ENCODE measurements at places on chromosomes 3 and 15.
A peak's percentile ranks its signal among the peaks of the same experiment; 100 is the strongest.

DNA sequence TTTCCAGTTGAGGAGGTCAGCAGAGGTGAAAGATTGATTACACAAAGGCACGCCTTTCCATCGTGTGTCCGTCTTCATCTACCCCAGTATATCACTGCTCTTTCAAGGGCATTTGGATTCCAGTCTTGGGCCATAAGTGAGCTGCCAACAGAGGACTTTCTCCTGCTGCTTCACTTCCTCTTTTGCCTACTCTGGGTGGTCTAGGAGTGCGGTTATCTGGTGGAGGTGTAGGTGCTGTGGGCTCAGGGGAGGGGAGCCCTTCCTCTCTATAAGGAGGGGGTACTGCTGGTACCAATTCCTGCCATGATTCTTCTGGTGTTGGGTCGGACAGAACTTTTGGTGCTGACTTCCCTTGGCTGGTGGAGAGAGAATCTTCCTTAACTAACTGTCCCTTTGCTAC lies 83.1 kb upstream of the VEPH1 start:
- no peak for DNase-seq

- no peak for DNase-seq
Observed at GRCh38 chr3:138567403-138567802, 26.7 kb downstream of the CEP70 start.

GRCh38 chr15:66098022-66098363 lies 155.6 kb downstream of the MEGF11 start:
- no peak for DNase-seq

- no peak for DNase-seq
Observed at GRCh38 chr3:19573644-19574043, 360.4 kb downstream of the EFHB start.

DNA sequence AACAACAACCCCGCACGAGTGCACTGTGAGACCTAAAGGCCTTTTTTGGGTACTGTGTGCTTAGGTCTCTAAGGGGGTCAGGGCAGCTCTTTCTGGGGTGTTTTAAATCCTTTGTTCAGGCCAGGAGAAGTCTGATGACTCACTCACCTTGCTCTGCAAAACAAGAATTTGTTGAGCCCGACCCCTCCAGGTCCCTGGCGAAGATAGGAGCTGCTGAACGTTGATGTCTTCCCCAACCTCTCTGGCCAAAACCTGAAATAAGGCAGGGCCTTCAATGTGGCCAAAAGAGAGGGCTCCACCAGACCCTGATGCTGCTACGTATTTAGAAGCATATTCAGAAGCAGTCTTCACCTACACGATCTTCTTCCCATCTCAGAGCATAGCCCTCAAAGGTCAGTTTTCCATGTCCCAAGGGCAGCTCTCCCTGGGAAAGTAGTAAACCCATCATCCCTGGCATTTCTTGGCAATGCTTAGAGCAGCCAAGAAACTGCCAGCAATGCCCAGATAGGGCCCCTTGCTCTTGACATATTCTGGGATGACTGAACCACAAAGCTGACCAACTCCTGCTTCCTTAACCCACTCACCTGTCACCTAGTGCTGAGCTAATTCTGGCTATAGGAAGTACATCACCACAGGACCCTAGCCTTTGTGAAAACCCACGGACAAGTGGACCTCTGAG lies 27.1 kb downstream of the CCDC13 start:
- DNase-seq: no peak

GRCh38 chr3:70149714-70150400 lies 150.3 kb downstream of the SAMMSON start:
- no peak for DNase-seq

GRCh38 chr15:79091204-79091867 lies 756 bp upstream of the RASGRF1 start:
- no peak for DNase-seq

- no peak for DNase-seq
Observed at GRCh38 chr3:195185583-195185982, 85.4 kb downstream of the XXYLT1 start.

DNA sequence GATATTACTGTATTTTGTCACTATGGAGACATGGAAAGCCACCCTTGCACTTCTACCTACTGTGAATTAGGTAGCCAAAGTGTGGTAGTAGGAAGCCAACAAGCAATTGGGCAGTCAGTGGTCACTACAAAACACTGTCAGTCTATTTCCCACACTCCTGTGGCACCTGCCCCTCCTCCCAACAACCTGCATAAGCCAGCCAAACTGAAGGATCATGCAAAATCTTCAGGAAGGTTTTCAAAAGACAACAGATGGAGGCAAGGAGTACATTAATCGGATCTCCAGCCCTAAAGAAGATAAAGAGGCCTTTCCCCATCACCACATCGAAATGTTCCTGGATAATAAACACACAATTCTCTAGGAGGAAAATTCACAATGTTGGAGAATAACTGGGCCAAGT lies 11.9 kb downstream of the POMGNT2 start:
- DNase-seq: no peak

DNA sequence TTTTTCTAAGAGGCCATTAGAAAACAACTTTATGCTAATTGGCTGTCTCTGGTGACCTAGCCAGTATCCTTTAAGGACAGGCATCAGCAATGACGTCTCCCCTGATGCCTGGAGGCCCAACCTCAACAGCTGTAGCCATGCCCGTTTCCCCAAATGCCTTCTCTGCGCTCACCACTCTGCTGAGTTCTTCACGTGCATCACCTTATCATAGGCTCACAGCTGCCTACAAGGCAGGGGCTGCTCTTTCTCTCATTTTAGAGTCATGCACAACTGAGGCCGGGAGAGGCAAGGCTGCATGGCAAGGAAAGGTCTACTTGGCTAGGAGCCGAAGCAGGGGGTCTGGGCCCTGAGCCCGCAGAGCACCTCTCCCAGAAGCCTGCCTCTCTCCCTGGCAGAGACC lies 43.9 kb upstream of the SEC13 start:
- DNase-seq: no peak

- DNase-seq: no peak
Observed at GRCh38 chr3:8739757-8740504, 6.3 kb downstream of the CAV3 start.

GRCh38 chr3:143283432-143284128 lies 164.0 kb downstream of the CHST2 start:
- no peak for DNase-seq

GRCh38 chr3:24639481-24640329 lies 145.1 kb upstream of the THRB start:
- DNase-seq: no peak

- DNase-seq: no peak
Observed at GRCh38 chr15:30073915-30074314, 8.8 kb upstream of the GOLGA8J start.

DNA sequence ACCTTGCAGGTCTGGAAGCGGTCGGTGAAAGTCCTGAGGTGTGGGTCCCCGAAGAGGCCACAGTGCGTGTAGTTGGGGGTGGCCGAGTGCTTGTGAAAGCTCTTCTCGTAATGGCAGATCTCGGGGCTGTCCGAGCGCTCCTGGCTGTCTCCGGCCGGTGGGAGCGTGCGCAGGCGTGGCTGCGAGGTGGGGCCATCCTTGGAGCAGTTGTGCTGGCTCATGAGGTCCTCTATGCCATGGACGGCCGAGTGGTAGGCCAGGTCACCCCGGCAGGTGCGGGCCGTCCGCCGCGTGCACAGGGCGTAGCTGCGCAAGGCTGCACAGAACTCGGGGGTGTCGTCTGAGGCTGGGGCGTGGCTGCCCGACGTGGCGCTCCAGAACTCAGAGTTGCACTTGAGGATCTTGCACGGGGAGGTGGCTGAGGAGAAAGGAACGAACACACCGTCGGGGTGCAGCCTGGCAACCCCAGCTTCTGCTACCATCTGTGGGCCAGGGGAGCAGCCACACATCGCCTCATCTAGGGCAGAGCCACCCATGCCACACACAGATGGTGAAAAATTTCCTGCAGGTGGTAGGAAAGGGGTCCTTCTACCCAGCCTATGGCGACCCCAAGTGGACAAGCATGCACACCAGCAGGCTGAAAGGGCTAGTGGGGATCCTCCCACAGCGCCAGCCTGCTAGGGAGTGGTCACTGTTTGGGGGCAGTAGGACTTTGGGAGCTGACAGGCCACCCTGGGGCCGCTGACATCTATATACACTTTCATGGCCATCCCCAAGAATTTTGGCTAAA lies 36.7 kb downstream of the RGMA start:
- no peak for DNase-seq

DNA sequence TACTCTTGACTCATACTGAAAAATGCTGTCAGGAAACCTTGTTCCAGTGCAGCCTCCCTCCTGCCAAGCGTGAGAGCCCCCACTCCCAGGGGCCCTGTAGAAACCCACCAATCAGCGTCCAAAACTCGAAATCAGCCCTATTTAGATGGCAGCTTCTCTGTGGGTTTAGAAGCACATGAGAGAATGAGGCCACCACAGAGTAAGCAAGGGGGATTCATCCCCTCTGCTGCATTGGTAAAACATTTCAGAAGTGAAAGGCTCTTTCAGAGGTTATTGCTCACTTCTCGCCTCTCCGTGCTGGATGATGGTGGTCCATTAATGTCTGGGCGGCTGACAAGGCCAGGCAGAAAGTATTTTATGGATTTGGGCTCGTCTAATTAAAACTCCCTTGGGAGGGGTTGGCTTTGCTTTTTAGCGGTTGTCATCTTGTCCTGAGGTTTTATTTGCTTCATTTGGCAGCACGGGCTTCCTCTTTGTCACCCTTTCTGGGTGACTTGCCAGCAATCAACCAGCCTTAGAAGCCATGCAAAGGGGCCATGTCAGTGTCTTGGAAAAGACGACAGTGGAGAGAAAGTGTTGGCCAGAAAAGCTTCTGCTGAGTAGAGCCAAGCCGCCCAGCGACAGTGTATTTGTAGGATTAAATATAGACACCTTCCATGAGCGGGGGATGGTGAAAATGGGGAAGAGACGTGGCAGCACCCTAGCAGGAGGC lies 145.5 kb downstream of the ATP10A start:
- no peak for DNase-seq

GRCh38 chr3:130960139-130960795 lies 66.4 kb downstream of the ASTE1 start:
- no peak for DNase-seq

DNA sequence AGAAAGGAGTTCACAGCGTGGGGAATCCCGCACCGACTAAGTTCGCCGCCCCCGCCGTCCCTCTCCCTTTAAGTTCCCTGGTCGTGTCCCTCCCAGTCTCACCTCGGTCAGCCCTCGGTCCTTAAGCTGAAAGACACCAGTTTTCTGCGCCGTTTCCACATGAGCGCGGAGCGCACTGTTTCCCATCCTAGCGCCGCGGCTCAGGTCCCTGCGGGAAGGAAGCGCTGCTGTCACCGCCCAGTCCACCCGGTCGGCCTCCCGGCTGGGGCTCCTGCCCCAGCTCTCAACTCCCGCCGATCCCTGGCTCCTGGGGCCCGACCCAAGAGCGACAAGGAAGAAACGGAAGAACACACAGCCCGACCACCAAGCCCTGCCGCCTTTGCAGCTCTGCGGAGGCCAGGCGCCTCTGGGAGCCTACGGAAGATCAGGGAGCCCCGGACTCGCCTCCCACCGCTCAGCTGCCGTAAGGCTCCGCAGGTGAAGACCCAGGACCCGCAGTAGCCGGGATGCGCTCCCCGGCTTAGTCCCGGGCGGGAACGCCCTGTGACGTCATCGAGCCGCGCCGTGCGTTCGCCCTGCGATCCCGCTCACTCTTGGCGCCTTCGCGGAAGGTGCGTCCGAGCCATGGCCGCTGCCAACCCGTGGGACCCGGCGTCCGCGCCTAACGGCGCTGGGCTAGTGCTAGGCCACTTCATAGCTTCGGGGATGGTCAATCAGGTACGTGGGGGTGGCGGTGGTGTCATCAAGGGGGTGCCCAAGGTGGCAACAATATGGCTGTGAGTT lies at the start of the genes HAUS2 and LRRC57:
TSS of gene HAUS2 (plus strand) at position 590 of the 783 bp plus-strand sequence. CDS start at position 625, 35 bp downstream.
TSS of gene LRRC57 (minus strand) at position 545 of the 783 bp plus-strand sequence. CDS start at position 186, 359 bp downstream.
- DNase-seq: peak; percentile 89

GRCh38 chr15:51096976-51097375 lies 2.3 kb upstream of the TNFAIP8L3 start:
- DNase-seq: no peak

Data from stimulated activated CD4-positive, alpha-beta T cell treated with anti-CD3 and anti-CD28 coated beads, Interleukin-12 subunit alpha, Interleukin-12 subunit beta, amount 100 ng/mL, for 4 hours (primary cell).